ENCODE measurements at places on chromosomes 1 and 21. TPM values are rescaled to one million over a fixed set of nuclear protein-coding genes. Genes with fewer than 3 reads are reported as not detected.

KCNJ9 gene
- not detected for total RNA-seq

IQGAP3 gene
- total RNA-seq = 19.1 TPM

ADAM30 gene
- total RNA-seq = not detected

COL24A1 gene
- 0.05 TPM for total RNA-seq

EPHB2 gene
- 30.9 TPM for total RNA-seq

DDOST gene
- total RNA-seq = 207 TPM

LRP8 gene
- total RNA-seq = 31.9 TPM
